Fibroblast of mammary gland (primary cell): ENCODE measurements at places on chromosomes 3 and 15.

DNA sequence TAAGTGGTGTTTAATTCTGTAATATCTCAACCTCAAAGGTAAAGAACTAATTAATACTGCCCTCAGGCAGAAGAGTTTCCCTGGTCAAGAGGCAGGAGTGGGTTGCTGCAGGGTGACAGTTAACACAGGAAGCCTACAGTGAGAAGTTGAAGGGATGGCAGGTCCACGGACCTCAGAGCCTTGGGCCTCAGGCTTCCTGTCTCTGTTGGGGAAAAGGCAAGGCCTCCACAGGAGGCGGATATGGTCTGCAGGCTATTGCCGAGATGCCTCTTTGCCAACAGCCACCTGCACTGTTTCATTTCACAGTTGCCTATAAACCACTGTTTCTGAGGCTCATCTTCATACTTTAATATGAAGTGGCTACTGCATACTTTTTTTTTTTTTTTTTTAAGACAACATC lies 33.3 kb upstream of the RPN1 start:
- no peak for DNase-seq

- no peak for DNase-seq
These were observed 657.0 kb upstream of the NAALADL2 start for GRCh38 chr3:174202116-174202515.

GRCh38 chr3:99776516-99777209 lies 41.0 kb upstream of the CMSS1 start:
- no peak for DNase-seq

- DNase-seq: no peak
These were observed 59.4 kb downstream of the CMSS1 start for GRCh38 chr3:99877031-99877579.

GRCh38 chr15:29910068-29910467 lies 87.8 kb upstream of the TJP1 start:
- DNase-seq: no peak

GRCh38 chr3:50164984-50165909 lies 10.1 kb downstream of the SEMA3F start:
- DNase-seq: peak; percentile 40

DNA sequence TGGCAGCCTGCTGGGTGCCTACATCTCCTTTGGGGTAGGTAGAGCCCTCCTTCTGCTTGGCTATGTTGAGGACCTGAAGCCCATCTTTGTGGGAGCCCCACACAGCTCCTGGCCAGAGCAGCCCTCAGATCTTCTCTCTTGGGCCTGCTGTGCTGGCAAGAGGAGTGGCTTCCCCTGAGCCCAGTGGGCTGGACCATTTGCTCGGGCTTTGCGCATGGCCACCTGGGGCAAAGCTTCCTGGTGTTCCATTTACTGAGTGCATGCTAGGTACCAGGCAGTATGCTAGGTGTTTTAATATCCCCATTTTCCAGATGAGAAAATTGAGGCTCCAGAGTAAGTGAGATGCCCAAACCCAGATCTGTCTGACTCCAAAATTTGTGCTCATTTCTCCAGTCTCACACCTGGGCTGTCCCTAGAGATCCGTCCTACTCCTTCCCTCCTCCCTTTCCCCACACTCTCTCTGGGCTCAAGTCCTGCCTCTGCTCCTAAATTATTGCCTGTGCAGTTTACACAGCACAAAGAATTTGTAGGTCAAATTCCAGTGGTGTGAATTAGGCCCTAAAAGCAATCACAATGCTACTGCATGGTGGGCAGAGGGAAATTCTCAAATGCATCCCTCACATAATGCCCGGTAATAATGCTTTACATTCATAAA lies 39.7 kb downstream of the SLC28A1 start:
- DNase-seq: no peak

GRCh38 chr3:43783987-43784639 lies 93.4 kb downstream of the ABHD5 start:
- DNase-seq: no peak

GRCh38 chr3:48535578-48535977 lies 21.0 kb downstream of the PFKFB4 start:
- DNase-seq: no peak

DNA sequence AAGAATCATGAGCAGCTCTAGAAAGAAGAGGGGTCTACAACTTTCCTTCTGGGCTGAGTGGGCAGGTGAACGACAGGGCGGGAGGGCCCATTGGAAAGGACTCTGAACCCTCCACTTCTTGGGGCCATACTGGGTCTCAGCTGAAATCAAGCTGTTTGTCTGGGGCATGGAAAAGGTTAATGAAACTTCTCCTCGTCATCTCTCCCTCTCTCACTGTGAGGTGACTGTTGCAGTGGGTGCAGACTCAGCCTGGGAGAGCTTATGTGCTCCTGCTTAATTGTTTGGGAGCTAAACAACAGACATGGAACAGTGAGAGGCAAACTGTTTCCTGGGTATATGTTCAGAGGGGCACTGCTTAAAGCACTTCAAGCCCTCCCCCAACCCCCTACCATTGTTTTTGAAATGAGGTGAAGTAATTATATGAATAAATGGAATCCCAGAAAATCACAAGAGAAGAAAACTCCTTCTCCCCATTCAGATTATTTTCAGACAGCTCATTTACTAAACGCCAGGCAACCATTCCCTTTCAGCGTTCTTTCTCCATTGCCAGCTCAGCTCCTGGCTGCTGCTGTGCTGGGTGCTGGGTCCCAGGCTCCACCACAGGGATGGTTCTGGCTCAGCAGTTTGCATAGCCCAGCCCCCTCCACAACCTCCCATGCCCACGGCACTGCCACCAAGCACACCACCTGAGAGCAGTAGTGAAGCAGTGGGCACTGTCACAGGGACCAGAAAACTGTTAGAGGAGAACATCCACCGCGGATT lies 444.9 kb upstream of the TBL1XR1 start:
- DNase-seq: no peak

DNA sequence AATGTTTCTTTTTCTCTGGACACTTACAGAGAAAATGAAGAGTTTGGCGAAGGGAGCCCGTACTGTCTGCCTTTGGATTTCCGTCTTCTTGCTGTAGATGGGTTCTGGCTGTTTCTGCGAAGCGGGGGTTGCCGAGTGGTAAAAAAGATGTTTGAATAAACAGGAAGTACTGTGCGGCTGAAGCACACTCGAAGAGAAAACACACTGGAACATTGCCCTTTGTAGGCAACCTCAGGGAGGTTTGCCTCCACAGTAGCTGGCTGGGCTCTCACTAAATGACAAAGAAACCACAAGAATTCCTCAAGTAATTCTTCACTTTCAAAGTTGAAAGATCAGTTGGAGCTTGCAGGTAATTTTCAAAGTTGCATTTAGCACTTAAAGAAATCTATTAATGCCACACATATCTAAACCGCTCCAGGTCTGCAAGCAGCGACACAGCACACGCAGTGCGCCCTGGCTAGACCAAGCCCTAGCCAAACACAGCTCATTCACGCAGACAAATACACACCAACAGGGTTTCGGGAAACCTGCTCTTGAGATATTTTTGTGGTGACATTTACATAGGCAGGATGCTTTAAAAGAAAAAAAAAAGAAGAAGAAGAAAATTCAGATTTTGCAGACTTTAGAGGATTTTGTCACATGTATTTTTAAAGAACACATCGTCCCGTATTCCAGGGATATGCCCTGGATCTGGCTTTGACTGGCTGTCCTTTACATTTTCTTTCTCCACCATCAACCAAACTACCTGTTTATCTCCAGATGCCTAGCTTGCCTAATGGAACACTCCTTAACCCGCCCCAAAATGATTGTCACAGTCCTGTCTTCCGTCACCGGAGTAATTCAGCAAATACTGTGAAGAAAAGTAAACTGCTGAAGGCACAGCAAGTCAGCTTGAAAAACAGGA lies 452.8 kb downstream of the FOXP1 start:
- DNase-seq: peak; percentile 82

GRCh38 chr3:100753846-100754245 lies 44.6 kb downstream of the TFG start:
- no peak for DNase-seq

DNA sequence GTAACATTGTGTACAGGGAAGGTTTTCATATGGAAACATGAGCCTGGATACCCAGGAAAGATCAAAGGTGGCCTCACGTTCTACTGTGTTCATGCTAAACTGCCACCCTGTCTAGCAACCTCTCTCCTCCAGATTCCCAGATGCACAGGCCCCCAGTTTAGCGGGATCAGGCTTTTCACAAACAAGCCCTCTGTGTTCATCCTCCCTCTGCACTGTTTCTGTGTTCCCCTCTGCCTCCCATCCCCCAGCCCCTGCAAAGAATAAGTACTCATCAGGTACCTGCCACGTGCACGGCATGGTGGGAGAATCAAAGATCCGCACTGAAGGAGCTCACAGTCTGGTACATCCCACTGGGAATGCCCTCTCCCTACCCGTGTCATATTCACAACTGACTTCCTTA lies 46.1 kb downstream of the TMEM266 start:
- no peak for DNase-seq

GRCh38 chr3:70421506-70421905 lies 109.1 kb upstream of the MDFIC2 start:
- DNase-seq: no peak

DNA sequence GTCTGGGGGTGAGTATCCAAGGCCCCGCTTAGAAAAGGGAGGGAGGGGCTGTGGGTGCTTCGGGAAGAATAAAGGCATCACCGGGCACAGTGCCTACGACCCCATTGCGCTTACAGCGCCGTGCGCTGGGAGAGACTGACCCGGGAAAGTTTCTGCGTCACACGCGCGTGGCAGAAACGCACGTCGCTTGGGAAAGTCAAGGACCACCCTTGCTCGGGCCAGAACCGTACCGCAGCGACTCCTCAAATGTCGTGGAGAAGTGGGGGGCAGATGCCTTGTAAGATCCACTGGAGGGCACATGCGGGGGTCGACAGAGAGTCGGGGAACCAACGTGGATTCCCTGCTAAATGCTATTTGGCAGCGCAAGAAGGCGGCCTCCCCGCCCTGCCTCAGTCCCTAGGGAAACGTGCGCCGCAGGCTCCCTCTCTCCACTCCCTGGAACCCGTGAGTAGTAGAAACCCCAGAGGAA lies 2.4 kb downstream of the ADAMTS9 start:
- peak; percentile 71 for DNase-seq

DNA sequence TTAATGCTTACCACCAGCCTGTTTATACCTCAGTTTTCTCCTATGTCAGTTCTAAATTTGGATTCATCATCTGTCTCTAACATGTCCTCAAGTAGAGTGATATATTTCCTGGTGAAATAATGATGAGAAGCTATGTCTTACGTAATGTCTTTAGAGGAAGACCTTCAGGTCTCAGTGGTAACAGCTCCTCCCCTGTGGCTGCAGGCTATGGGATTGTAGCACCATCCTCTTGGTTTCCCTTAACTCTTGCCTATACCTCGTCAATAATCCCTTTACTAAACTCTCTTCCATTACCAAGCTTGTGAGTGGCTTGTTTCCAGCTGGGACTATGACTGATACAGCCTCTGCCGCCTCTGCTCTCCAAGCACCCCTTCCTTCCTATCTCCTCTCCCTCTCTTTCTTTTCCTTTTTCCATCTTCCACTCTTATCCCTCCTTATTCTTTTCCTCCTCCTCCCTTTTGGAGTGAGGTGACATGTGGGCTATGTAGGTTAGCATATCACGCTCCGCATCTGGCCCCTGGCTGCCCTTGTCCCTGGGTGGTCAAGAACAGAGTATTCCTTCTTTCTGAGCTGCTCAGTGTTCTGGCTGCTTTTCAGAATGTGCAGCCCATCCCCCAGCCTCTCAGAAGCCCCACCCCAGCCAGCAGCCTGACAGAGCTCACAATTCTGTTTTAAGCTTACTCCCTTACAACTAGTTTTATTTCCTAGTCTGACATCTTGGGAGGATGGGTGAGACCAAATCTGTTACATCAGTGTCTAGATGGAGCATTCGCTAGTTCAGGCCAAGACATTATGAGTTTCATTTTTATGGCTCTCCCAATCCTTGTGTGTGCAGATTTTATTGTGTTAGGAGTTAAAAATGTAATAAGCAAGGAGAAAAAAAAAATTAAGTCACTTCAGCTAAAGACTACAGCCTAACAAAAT lies 75.0 kb upstream of the RNU6-1 start:
- no peak for DNase-seq

- no peak for DNase-seq
These were observed 115.0 kb downstream of the BDH1 start for GRCh38 chr3:197440717-197441303.
